ENCODE measurements at places on chromosomes 11 and 22.

DNA sequence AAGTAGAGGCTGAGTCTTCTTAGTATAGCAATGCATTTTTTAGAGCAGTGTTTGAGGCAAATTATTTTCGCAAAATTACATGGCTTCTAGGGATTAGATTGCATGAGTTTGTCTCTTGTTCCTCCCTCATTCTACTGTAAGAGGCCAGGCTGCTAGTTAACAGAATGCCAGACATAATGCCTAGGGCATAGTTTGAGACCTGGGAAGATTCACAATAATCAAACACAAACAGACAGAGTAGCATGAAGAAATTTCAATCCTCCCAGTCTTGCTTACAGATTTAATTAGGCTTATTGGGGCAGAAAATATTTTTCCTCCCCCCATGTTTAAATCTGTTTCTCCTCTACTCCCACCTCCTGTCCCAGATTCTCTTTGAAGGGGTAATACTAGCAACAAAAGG, 48.3 kb downstream of the ARHGEF12 start:
- no peak for DNase-seq

- no peak for DNase-seq
Measured at GRCh38 chr22:25623310-25623734, 58.8 kb downstream of the GRK3 start.

- DNase-seq: no peak
Measured at GRCh38 chr11:67048515-67049130, 8.0 kb upstream of the RHOD start.

GRCh38 chr11:66126064-66126463, 56.0 kb downstream of the PACS1 start:
- DNase-seq: no peak

Measured in fibroblast of pulmonary artery (primary cell).